Immature natural killer cell (primary cell): ENCODE measurements at places on chromosomes 1 and 21.

DNA sequence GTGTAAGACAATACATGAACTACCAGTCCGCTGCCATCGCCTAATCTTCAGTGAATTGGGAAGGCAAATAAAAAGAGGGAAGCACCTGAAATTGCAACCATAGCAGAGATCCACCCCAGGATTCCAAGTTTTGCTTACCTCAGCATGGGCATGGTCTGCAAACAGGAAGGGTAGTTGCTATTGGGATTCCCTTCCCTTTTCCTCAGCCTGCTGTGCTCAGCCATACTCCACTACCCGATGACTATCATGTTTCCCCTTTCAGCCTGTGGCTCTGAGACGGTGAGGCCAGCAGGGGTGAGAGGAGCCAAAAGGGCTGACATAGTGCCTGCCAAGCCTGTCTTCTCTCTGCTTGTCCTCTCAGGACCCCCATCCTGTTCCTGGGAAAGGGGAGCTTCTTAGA is 64.2 kb downstream of the GPR137B start:
- DNase-seq, result no peak

DNA sequence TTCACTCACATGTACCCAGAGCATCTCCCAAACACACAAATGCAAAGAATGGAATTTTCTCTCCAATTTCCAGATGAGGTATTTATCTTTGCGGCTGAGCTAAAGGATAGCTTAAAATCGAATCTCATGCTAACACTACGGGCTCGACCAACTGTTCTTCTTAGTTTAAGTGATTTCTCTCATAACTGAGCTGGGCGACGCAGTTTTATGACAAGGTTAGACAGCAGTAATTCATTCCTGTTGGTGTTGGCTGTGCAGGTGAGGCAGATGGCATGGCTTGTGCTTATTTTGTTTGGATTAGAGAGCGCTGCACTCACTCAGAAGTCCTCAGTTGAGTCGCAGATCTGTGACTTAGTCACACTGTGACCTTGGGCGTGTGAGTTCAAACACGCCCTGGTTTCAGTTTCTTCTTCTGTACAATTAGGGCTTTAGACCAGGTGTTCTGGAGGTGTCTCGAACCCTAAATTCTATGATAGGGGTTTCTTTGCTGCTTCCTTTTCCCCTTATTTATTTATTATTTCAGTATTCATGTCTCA is 41.5 kb upstream of the MRPS6 start:
- no peak for DNase-seq

GRCh38 chr1:204180133-204180532 is 14.0 kb upstream of the REN start:
- no peak for DNase-seq

DNA sequence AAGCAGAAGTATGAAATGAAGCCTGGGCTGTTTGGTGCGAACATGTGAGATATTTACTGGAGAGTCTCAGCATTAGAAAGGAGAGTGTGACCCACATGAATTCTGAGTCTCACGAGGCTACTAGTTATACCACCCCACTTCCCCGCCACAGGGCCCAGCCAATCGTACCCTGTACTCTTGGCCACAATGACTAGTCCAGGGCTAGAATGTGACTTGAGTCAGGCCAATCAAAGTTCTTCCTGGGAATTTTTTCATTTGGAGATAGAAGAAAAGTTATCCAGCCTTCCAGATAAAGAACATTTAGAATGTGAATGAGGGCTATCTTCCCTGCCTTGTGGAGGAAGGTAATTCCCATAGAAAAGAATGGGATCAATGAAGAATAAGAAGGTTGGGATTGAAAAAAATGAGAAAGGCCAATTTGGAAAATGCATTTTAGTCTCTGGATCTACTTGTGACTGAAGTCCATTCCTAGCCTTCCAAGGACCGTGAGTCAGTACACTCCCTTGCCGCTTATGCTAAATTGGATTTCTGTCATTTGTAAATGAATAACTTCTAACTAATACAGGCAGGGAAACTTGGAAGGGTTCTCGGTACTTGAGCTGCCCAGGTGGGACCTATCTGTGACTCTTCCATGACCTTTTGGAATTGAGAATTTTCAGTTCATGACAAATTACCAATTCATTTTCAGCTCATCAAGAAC is 12.3 kb upstream of the RIMKLA start:
- DNase-seq, result no peak

- no peak for DNase-seq
These were observed 11.9 kb downstream of the SLC1A7 start for GRCh38 chr1:53130598-53130877.

DNA sequence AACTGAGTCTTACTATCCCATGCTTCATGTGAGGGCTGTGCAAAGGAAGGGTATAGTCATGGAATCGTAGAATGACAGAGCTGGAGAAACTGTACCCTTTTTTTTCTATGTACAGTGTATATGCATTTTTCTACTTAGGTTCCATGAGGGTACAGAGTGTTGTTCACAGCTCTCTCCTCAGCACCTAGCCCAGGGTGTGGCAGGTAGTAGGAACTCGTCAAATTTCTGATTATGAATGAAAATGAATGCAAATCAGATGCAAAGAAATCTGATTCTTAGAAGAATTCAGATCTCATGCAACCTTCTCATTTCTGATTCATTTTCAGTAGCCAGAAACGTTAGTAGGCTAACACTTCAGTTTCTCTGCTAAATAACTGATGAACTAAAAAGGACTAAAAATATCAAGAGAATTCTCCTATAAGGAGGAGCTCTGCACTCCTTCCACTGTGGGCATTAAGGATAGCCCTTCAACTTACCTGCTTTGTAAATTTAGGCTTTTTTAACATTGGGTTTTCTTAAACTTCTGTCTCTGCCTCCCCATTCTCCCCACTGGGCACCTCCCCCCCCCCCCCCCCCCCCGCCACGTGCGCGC is 18.0 kb upstream of the HHAT start:
- DNase-seq, result no peak

GRCh38 chr1:9761855-9762254 is 61.9 kb downstream of the CLSTN1 start:
- DNase-seq, result no peak

- no peak for DNase-seq
These were observed 35.6 kb downstream of the EPB41 start for GRCh38 chr1:28950006-28950405.

- DNase-seq, result peak; percentile 30
These were observed 6.1 kb downstream of the LDLRAP1 start for GRCh38 chr1:25549273-25550154.

- no peak for DNase-seq
These were observed 22.9 kb downstream of the ANGPTL7 start for GRCh38 chr1:11211925-11212587.

DNA sequence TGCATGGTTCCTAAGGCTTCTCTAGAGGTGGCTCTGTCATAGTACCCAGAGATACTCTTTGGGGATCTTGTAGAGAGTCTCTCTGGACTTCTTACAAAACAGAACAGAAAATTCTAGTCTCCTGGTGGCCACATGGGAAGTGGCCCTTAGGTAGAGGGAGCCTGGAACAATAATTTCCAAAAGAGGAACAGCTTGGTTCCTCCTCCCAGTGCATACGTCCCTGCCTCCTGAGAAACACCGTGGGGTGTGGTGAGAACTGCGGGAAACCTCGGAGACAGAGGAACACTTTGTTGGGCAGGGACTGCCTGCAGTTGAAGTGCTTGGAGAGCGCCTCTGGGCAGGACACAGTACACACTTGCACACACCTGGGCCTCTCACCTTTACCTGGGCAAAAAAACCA is 38.8 kb upstream of the EPHA8 start:
- DNase-seq, result no peak

DNA sequence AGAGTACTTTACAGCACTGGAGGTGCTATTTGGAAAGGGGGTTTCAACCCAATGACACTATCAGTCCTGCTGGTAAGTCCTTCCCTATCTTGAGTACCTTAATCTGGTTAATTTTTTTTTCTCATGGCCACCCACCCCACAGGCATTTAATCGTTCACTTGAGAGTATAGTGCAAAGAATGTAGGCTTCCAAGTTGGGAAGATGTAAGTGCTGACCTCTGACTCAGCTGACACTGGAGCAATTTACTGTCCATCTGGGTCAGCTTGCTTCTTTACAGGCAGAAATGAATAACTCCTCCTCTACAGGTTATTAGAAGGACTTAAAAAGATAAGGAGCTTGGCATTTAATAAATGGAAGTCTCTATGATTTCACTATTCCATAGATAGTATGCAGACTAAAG is 89.6 kb downstream of the AK5 start:
- DNase-seq, result no peak

DNA sequence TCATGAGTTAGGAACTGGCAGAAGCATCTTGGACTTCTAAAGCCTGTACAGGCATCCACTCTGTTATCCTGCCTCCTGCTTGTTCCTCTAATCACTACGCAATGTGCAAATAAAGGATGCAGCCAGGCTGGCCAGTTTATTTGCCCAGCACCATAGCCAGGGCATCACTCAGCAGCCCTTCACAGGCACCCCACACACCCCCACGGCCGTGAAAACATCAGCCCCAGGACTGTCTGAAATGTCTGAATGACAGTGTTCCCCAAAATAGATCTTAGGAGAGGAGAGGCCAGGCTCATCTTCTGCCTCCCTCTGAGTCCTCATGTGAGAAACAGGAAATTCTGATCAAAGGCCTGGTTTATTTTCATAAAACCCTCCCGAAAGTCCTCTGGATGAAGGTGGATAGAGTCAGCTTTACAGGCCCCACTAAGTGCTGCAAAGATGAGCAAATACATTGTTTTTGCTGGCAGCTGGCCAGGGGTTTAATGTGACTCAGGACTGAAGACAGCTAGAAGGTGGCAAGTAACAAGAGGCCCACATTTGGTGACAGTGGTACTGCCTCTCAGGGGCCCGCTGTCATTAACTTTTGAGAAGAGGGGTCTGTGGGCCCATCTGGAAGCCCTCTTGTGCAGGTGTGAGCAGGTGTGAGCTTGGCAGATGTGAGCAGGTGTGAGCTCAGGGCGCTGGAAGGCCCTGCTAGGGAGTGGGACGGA is 32.9 kb downstream of the GRHL3 start:
- DNase-seq, result no peak

DNA sequence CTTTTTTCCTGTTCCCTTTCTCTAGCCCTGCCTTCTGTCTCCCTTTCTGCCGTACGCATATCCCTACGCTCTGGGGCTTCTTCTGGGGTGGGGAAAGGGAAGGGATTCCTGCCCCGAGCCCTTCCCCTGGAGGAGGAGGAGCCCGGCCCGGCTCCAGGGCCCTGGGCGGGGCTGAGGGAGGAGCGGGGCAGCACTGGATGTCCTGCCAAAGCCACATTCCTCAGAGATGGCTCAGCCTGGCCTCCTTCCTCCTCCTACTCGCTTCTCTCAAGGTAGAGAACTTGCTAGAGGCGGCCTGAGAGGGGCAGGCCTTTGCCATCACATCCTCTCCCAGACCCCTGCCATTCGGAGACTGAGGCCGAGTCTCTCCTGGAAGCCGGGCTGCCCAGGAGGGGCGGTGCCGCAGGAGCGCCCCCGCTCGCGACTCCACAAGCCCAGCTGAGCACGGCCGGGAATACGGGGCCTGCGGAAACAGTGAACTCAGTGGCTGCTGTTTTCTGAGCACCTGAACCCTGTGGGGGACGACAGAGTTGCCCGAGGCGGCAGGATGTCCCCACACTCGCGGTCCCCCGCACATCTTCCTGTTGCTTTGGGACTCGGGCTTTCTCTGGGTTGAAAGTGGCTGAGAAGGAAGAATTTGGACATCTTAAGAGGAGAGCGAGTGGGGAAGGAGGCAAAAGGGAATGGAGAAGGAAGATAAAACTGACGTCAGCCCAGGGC is 12.2 kb downstream of the ADAMTSL4 start:
- peak; percentile 66 for DNase-seq

DNA sequence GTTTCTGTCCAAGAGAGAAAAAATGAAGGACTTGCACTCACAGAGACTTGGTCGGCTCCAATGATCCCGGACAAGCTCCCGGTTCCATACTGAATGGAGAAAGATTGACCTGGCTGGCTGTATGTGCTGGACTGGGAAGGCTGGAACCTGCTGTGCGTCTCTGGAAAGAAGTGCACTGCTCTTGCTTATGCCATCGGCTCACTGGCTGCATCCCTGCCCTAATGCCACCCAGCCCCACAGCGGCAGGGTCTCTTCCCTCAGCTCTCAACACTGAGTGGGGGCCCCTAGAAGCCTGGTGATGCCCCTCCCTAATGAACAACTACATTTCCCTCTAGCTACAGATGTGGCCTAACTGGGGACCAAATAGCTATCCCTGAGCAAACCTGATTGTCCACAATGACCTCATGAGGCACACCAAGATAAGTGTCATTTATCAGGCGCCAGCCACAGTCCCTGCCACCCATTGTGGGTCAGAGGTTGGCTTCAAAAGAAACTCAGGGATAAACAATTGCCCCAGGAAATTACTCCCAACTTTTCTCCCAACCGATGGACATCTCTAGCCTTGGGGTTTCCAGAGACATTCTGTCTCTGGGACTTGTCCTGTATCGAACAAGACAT is 2.6 kb downstream of the CTSE start:
- DNase-seq, result no peak

- no peak for DNase-seq
These were observed 21.7 kb downstream of the CRYAA start for GRCh38 chr21:43190544-43190943.

GRCh38 chr1:70583522-70583921 is 172.5 kb downstream of the CTH start:
- no peak for DNase-seq

GRCh38 chr1:14968251-14968851 is 185.2 kb upstream of the TMEM51 start:
- no peak for DNase-seq

- no peak for DNase-seq
These were observed 5.3 kb downstream of the UHMK1 start for GRCh38 chr1:162502928-162503327.

GRCh38 chr1:59514061-59514909 is 217.4 kb downstream of the FGGY start:
- DNase-seq, result no peak

DNA sequence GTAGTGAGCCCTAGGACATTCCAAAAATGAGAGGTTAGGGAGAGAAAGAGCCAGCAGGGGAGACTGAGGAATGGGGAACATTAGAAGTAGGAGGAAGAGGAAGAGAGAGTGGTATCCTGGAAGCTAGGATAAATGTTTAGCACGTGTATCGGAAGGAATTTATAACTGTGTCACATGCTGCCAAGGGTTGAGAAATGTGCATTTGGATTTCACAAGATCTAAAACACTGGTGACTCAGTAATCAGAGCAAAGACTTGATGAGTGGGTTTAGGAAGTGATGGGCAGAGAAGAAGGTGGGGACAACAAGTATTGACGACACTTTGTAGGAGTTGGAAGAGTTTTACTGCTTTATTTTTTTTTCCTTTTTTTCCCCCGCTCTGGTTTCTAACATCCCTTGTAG is 193.9 kb downstream of the FMN2 start:
- DNase-seq, result no peak

DNA sequence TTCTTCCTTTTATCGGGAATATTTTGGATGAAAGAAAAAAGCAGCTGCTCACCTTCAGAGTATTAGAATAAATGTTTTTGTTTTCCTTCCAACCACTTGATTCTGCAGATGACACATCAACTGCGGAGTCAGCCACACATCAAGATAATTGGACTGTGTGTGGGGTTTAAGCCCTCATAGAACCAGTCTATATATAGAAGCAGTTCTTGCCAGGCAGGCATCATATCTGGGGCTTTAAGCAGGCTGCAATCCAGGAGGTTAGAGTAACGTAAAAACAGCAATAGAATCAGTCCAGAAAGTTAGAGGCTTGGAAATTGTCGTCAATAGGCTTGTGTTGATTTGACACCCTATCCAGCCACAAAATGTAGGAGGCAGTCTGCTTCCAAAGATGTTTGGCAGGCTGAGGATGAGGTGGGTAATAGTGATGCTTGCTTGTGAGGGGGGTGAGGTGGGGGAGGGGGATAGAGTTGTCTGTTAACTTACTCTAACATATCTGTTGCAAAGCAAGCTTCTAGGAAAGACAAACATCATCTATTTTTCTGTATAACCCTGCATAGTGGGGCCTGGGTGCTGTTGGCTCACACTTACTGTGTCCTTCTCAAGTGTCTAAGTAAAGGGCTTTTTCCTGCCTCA is 64.8 kb downstream of the PEX14 start:
- DNase-seq, result no peak

- DNase-seq, result no peak
These were observed 18.3 kb downstream of the RCSD1 start for GRCh38 chr1:167648252-167648849.
